ENCODE measurements at places on chromosomes 3 and 15. TPM values are rescaled to one million over a fixed set of nuclear protein-coding genes. Genes with fewer than 3 reads are reported as not detected.

KPNA1 gene
- total RNA-seq: 68.6 TPM

HYAL1 gene
- total RNA-seq: 1.1 TPM

BOC gene
- 104 TPM for total RNA-seq

AMIGO3 gene
- total RNA-seq: not detected

C3orf20 gene
- total RNA-seq: 0.22 TPM

RETNLB gene
- total RNA-seq: not detected

PLA2G4D gene
- total RNA-seq: not detected

MOBP gene
- total RNA-seq: not detected

LIPH gene
- 3.3 TPM for total RNA-seq

MPI gene
- 106 TPM for total RNA-seq

MAN2C1 gene
- 272 TPM for total RNA-seq

GRK7 gene
- 1.3 TPM for total RNA-seq

ITGA11 gene
- total RNA-seq: 13.7 TPM

UBE3A gene
- 200 TPM for total RNA-seq

PCSK6 gene
- 48.1 TPM for total RNA-seq

CCR3 gene
- not detected for total RNA-seq

FEZF2 gene
- 14.3 TPM for total RNA-seq
